ENCODE measurements at places on chromosomes 7 and 10.
A peak's percentile ranks its signal among the peaks of the same experiment; 100 is the strongest.

DNA sequence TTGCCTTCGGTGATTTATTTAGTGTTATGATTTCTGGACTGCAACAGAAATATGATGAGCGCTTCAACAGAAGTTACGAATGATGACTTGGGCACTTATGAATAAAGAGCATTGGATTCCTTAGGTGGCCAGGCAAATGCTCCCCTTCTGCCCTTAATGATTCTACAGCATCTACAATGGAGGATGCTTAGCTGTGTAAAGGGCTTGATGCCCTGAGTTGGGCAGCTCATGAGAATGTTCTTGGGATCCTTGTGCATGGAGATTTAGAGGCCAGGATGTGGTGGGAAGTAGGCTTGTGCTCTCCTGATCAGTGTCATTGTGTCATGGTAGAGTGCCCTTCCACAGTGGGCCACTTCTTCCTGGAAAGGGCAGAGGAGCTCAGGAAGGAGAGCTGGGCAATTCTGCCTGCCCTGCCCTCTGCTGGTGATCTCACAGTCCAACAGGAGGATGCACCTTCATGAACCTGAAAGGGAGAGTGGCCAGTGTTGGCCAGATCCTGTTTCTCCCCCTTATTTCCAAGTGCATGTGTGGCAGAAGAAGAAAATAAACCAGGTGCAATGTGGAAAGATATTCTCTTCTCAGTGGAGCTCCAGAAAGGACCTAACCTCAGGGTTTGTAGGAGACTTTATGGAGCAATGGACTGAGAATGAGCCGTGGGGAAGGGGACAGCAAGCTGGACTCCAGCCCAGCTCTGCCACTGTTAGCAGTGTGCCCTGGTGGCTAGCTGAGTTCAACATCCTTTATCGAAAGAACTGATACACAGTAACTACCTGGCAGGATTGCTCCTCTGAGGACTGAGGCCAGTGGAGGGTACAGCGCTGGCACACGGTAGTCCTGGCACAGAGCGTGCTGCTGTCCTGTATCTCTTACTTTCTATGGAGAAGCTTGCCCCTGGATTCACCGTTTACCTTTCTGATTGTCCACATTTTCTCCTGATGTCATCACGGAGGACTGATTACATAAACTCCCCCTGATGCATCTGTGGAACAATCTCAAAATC, 182.9 kb downstream of the BMPER start:
- no peak for DNase-seq

- no peak for DNase-seq
Observed at GRCh38 chr7:55363386-55364170, 1.6 kb upstream of the LANCL2 start.

GRCh38 chr7:50729962-50730361, 52.7 kb downstream of the GRB10 start:
- DNase-seq, result no peak

- no peak for DNase-seq
Observed at GRCh38 chr10:88361494-88361893, 221.6 kb downstream of the RNLS start.

DNA sequence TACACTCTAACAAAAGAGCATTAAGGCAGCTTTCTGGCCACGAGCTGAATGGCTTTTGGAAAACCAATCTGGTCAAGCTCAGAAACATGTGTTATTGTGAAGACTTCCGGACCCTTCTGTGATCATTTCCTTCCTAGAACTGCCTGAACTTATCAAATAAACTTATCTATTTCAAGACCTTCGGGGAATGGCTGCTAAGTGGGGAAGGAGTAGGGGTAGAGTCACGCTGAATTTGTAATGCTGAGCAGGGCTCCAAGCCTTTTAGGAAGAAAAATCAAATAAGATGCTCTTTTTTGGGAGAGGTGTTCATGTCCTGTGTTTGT, 56.6 kb downstream of the PAPSS2 start:
- DNase-seq, result no peak

- DNase-seq, result no peak
Observed at GRCh38 chr10:3295582-3296151, 123.1 kb upstream of the PITRM1 start.

DNA sequence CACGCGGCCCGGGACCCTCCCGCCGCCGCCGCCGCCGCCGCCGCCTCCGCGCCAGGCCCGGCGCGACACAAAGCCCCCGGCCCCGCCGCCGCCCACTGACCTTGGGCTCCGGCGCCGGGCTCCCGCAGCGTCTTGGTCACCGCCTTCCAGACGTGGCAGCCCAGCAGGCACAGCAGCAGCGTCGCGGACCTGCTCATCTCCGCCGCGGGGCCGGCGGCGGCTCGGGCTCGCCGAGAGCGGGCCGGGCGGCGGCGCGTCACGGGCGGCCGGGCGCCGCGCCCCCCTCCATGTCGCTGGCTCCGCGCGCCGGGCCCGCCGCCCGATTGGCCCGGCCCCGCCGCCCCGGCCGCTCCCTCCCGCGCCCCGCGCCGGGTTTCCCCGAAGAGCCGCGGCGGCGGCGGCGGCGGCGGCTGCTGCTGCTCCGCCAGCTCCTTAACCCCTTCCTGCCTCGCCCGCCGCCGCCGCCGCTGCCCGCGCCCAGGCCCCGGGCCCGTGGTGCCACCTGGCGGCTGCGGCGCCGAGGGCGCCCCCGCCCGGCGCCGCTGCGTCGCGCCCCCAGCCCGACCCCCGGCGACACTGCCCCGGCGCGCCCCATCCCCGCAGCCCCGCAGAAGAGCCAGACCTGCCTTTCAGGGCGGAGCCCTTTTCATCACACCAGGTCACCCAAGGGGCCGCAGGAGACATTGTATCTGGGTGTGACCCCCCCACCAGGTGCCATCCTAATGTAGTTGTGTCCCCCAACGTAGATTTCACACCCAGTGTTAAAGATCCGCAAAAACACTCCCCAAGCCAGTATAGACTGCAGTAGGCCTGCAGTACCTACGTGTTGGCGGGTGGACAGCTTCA, at the start of gene FAM171A1:
Gene FAM171A1, minus strand, starts transcription at position 434 of the 846 bp plus-strand sequence. Its CDS starts 237 bp downstream, at position 197.
- peak; percentile 15 for DNase-seq

GRCh38 chr10:3832022-3832786, 47.2 kb upstream of the KLF6 start:
- DNase-seq, result no peak

DNA sequence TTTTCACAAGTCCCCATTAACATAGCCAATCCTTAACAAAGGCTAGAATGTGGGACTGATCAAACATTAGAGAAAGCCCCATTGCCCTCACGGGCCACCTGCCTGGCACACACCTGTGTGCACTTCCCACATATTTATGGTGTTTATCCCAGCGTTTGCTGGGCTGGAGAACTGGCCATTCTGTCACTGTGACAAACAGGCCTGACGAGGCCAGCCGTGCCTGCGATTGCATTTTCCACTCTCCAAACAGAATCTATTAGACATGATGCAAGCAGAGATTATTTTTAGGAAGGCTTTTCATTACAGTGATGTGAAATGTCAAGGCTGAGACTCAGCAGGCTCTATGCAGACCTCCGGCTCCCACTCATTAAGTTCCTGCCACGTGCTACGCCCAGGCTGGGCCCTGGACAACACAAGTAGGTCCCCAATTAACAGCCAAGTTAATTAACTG, 20.4 kb downstream of the PTPRN2 start:
- no peak for DNase-seq

- DNase-seq, result no peak
Observed at GRCh38 chr10:36803229-36803628, 322.2 kb upstream of the ANKRD30A start.

DNA sequence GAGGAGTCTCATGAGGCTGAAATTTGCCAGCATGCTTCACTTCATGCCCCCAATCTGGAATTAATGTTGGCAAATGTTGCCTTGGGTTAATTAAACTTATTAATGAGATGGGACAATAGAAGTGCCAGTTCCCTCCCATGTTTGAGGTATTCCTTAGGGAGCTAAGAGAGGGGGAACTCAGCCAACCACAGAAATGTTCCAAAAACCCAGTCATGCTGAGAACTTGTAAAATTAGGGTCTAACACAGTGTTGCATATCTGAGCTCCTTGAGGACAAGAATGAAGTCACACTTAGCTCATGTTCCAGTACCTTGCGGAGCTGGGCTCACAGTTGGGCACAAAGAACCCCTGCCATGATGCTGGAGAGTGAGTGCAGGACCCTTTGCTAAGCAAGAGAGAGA, 89.4 kb downstream of the OAT start:
- DNase-seq, result no peak

DNA sequence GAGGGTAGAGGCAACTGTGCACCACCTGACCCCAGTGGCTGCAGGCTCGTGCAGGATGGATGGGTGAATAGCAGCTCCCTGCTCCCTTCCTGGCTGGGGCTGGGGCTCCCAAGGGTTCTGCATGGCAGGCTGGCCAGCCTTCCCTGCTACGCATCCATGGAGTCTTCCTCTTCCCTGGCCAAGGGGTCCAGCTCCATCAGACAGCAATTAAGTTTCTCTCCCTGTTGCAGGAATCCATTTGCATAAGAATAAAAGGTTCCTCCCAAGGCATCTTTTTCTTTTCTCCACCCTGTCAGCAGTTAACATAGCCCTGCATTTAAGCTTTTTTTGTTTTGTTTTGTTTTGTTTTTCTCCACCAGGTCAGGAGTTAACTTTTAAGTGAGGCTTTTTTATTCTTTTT, 10.0 kb upstream of the CPA2 start:
- no peak for DNase-seq

DNA sequence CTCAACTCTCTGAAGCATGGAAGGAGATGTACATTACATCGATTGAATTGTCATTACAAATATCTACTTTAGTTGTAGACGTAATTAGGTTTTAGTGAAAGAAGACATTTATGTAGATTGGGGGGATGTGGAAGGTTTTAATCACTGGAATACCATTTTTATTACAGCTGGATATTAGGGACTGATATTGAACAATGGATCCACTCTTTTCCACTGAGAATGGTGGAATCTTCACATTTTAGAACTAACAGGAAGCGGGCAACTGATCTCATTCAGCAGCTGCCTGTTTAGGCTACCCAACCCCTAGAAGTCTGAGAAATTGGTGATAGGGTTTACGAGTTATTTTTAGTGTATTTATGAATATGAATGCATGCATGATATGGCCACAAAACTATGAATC, 336.2 kb upstream of the LRGUK start:
- DNase-seq, result no peak

DNA sequence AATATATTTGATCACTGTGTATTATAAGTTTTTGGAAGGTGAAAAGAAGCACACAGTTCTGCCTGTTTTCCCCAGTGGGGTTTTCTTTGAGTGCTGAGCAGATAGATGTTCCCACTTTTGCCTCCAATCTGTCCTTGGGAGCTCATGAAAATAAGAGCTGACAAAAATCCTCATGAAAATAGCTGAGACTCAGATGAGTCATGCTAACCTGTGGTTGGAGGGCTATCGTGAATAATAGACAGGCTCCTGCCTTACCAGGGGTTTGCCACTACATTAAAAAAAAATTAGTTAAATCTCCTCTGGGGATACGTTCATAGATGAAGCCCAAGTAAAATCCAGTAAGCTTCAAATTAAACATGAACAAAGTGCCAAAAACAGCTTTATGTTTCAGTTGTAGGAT, 10.9 kb upstream of the AOAH start:
- DNase-seq, result no peak

GRCh38 chr7:118057404-118057803, 126.6 kb upstream of the LSM8 start:
- no peak for DNase-seq

GRCh38 chr10:1169981-1170866, 114.0 kb downstream of the WDR37 start:
- DNase-seq, result no peak
